ENCODE measurements at places on chromosomes 3 and 15.

GRCh38 chr3:21889166-21889565 lies 138.2 kb upstream of the ZNF385D start:
- no peak for DNase-seq

GRCh38 chr3:188507244-188507720 lies 353.3 kb downstream of the LPP start:
- peak; percentile 79 for DNase-seq

DNA sequence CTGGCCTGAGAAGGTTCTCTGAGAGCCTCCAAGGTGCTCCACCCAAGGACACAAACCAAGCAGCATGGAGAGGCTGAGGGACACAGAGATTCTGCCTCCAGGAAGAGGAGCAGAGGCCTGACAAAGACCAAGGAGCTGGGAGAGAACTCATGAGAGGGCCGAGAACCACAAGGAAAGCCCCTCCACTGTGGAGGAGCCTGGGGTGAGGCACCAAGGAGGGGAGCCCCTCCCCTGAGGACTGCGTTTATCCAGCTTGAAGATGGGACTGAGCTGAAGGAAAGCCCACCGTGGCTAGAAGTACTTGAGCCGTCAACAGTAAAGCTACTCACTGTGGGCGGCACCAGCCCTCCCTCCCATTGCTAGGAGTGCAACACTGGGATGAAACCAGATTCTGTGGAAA lies 63.1 kb upstream of the MEF2A start:
- DNase-seq = no peak

- DNase-seq = no peak
These were observed 511 bp upstream of the RARB start for GRCh38 chr3:25427563-25427941.

DNA sequence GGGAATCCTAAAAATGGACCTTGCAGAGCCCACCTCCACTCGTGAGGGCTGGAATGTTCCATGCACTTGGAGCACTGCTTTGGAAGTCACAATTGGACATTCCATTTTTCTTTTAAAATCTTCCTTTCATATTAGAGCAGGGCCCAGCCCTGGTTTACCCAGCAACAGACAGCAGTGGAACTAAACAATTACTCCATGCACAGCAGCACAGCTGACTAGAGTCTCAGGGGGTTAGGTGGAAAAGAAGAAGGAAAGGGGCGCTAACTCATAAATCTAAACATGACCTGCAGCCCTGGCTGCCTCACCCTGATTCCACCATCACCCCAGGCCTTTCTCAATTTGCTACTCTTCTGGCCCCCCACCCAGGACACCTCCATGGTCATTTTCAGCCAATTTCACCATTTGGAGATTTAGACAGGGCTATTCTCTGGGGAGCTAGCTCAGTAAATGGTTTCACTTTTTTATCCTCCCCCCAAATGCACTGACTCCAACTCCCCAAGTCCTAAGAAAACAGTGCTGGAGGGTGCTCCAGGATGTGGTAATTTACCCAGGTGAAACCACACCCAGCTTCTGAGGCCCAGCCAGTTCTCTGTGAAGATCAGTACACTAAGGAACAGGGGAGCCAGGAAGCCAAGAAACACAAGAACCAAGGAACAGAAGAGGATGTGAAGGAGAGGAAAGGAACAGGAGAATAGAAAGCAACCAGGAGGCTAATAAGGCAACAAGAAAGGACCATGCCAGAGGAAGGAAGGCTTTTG lies 1.6 kb upstream of the LRRC31 start:
- DNase-seq = no peak

DNA sequence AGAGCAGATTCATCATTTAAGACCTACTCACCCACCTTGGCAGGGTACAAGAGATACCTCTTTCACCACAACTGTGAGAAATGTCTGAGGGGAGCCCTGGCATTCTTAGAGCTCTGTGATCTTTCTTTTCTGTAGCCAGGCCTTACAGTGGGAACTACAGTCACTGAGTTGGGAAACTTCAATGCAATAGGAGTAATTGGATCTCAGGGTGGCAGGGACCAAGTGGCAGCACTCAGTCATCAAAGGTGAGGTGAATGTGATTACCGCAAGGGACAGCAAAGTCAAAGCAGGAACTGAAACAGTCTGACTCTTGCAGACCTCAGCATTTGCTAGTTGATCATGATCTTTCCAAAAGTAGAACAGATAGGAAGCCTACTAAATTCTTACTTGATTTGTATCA lies 7.2 kb upstream of the MCF2L2 start:
- DNase-seq = no peak

GRCh38 chr3:108292905-108293328 lies 3.4 kb upstream of the HHLA2 start:
- DNase-seq = no peak

GRCh38 chr15:99169769-99170311 lies 65.0 kb downstream of the SYNM start:
- peak; percentile 67 for DNase-seq

DNA sequence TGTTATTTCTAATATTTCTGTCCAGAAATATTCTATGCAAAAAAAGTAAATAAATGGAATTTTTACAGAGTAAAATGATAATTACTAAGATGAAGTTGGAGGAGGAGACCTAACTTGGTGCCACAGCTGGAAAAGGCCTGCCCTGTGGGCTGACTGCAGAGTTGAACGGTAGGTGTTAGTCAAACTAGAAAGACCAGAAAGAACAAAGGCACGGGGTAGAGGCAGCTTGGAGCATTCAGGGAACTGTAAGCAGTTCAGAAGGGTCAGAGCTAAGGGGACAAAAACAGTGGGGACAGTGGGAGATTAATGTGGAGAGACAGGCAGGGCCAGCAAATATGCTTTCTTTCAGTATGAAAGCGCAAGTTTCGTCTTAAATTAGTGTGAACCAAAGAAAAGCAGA lies 39.3 kb upstream of the PTPRG start:
- DNase-seq = no peak

- no peak for DNase-seq
These were observed 11.1 kb downstream of the GP5 start for GRCh38 chr3:194387926-194388418.

DNA sequence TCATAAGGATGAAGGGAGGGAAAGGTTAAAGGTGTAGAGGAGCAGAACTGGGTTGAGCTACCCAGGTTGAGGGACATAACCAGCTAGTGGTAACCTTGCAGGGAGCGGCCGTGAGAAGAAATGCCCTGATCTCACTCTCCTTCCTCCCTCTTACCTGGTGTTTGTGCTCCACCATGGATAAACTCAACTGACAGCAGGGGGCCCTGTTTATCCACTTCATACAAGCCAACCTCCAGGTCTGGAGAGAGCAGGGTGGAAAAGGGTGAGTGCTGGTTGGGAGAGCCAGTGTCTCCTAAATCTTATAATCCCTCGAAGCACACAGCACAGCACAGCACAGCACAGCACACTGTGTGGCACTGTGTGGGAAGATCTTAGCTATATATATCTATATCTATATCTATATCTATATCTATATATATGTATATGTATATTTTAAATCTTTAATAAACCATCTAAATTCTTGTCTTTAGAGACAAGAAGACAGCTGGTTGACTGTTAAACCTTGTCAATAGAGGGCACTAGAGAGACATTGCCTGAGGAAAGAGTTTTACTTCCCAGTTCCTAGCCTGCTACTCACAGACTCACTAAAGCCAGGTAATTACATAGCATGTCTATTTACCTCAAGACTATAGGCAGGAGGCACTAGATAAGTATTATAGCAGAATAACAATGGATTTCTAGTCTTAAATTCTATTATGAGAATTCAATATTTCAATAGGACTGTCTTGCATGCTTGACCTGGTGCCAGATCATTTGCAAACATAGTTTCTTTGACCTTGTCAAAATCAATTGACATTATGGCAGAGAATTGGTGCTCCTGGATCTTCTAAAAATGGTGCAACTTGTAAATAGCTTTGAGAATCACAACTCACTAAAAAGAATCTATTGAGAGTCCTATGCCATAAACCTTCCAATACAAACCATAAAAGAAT lies 21.7 kb upstream of the FMN1 start:
- DNase-seq = no peak

DNA sequence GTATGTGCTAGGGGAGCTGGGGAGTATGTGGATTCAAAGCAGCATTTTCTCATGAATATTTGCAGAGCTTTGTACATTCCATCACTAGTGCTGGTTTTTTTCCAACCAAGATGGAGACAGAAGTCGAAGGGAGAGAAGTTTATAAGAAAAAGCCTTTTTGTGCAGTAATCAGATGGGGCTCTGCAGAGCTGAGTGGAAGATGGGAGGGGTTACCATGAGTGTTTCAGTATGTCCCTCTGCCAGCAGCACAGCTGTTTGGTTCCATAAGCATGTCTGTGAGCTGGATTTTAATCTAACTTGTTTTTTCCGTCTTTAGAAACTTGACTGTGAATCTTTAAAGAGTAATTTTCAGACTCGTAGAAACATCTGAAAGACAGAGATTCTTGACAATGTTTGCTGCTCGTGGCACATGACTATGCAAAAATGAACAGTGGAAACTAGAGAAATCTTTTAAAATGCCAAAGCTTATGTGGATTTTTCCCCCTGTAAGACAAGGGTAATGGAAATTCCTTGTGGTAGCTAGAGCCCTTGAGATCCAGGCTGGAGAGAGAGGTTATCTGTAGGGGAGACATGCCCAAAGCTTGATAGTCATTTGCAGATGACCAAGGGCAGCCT lies 20.3 kb downstream of the STARD9 start:
- DNase-seq = no peak

DNA sequence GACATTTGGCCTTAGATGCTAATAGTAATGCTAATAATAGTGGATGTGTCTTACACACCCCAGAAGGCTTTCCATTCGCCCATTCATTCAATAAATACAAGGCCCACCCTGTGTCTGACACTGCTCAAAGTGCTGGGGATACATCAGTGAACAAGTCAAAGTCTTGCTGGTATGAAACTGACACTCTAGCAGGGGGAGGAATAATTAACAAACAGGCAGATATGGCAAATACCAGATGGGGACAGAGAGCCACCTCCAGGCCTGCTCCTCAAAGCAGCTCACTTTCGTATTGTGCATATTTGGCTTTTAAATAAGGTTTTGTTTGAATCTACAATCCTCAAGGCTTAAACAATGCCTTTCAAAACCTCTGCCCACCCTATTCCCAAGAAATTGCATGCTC lies 28.3 kb upstream of the LYZL4 start:
- DNase-seq = no peak

DNA sequence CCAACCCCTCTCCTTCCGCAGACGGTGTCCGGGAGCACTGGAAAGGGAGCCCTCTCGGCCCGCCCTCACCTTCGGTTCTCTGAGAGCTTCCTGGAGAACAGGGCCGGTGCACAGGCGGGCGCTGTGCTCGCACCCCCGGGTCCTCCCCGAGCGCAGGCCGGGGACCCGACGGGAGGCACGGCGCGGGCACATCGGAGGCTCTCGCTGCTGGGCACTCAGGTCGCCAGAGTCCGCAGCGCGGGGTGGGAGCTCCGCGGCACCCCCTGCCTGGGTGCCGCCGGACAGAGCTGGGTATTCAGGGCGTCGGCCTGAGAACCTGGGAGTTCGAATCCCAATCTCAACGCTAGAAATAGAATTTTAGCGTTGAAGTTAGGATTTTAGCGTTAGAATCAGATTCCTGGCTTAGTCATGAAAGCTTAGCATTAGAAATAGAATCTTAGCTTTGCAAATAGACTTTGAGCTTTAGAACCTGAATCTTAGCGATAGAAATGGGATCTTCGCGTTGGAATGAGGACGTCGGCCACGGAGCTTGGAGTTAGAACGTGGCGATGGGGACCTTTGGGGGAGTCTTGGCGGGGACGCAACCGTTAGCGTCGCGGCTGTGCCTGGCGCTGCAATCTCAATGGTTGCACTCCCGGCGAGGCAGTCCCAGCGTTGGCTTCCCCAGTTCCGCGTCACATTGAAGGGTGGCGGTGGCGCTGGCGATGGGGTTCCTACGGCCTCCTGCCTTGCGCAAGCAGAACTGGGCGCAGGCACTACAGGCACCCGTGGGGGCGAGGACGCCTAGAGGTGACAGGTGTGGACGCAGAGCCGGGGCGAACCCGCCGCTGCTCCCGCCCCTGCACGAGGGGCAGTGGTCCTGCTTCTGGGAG lies 549 bp downstream of the TRH start:
- DNase-seq = no peak

GRCh38 chr15:70327328-70327855 lies 229.7 kb upstream of the TLE3 start:
- no peak for DNase-seq

GRCh38 chr3:112498914-112499711 lies at the start of gene BTLA:
BTLA (minus strand) TSS chr3:112499472; CDS start chr3:112499358, 114 bp downstream.
- no peak for DNase-seq
